Melanocyte of skin (primary cell): ENCODE measurements at places on chromosomes 16 and 17. TPM values are rescaled to one million over a fixed set of nuclear protein-coding genes. Genes with fewer than 3 reads are reported as not detected.

The CDRT15 gene
- total RNA-seq, result not detected in 2 replicates

The C16orf89 gene
- total RNA-seq, result not detected in 2 replicates

The AATK gene
- 50.6 and 82.9 TPM in 2 replicates for total RNA-seq

The SCNN1B gene
- total RNA-seq, result not detected in 2 replicates

The FN3K gene
- 6.2 and 7.7 TPM in 2 replicates for total RNA-seq

The TBC1D3E gene
- total RNA-seq, result 0.67 TPM in 1 of 2 replicates, not detected in the other

The KRT32 gene
- not detected in 2 replicates for total RNA-seq

The SYCE1L gene
- total RNA-seq, result not detected in 2 replicates

The EFCAB3 gene
- not detected in 2 replicates for total RNA-seq

The SLX1A gene
- 25.4 and 28.6 TPM in 2 replicates for total RNA-seq

The NOG gene
- total RNA-seq, result not detected in 2 replicates

The SLC13A5 gene
- not detected in 2 replicates for total RNA-seq

The MRTFB gene
- total RNA-seq, result 10.3 and 13.4 TPM in 2 replicates

The PDILT gene
- not detected in 2 replicates for total RNA-seq

The FOXF1 gene
- under 0.01 TPM in 1 of 2 replicates, not detected in the other for total RNA-seq

The PPL gene
- 0.31 and 0.33 TPM in 2 replicates for total RNA-seq

The RPH3AL gene
- total RNA-seq, result 0.46 and 1.00 TPM in 2 replicates

The MMP25 gene
- total RNA-seq, result under 0.01 and 1.00 TPM in 2 replicates

The P2RX1 gene
- total RNA-seq, result not detected in 2 replicates

The KRT24 gene
- not detected in 2 replicates for total RNA-seq

The GPATCH8 gene
- 24.0 and 32.9 TPM in 2 replicates for total RNA-seq
